ENCODE measurements at places on chromosomes 5 and 9. TPM values are rescaled to one million over a fixed set of nuclear protein-coding genes. Genes with fewer than 3 reads are reported as not detected.

DNA sequence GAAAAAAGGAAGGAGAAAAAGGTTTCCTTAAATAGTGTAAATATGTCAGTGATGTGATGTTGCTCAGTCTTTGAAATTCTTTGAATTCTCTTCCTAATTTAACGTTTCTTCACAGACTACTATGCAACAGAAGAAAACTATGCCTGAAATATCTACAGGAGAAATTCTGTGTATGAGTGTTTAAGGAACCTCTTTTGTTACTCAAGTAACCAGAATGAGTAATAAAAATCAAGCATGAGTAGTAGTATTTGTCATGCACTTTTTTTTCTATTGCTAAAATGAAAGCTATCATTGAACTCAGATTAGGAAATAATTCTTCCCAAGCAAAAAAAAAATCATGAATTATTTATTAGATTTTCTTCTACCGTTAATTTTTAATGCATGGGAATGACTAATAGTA is 20.3 kb upstream of the THG1L start:
- H3K27me3 ChIP-seq = no peaks in the 10 kb centered on the region
- H3K27ac ChIP-seq = no peak overlapping the region
- DNase-seq = no peak
- no peaks in the 10 kb centered on the region for H3K4me1 ChIP-seq
- H3K4me3 ChIP-seq = no peak overlapping the region

Gene GZMA
- total RNA-seq = 4.7 TPM

GRCh38 chr5:55363856-55364255 is 56.1 kb downstream of the MTREX start:
- DNase-seq = no peak
- H3K36me3 ChIP-seq = peaks cover 17% of the 10 kb centered on the region
- H3K27ac ChIP-seq = no peak overlapping the region
- H3K4me1 ChIP-seq = no peaks in the 10 kb centered on the region
- H3K27me3 ChIP-seq = no peaks in the 10 kb centered on the region

DNA sequence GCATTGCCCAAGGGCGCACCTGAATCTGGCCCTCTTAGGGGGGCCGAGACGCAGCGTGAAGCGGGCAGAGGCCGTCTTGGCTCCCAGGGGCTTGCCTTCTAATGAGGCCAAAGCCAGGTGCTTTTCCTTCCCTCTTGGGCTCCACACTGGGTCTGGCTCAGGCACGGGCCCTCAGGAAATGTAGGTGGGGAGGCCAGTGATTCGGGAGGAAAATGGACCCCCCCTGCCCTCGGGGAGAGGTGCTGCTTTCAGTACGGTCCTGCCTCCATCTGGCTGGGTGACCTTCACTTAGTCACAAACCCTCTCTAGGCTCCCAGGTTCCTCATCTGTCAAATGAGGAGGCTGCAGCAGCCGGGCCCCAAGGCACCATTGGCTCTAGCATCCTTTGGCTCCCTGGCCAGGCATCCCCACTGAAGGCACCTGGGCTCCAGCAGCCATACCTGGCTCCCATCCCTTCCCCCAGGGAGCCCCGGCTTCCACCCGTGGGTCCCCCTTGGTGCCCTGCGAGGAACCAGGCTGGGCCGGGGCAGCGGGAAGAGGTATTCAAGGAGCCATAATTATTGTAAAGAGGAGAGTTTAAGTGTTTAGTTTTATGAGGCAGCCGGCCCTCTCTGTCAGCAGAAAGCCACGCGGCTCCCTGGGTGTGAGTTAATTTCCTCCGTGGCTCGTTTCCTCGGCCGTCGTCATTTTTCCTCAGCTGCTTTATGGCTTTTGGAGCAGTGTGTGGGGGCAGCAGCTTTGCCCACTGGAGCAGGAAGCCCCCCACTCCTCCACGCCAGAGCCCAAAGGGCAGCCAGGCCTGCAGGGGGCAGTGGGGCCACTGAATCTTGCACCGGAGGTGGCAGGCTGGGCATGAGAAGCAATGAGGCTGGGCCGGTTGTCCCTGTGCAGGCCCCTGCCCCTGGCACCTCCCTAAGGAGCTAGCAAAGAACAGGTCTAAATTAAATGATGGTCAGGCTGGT is 24.9 kb upstream of the UNC5A start:
- peak; percentile 48 for DNase-seq
- H3K27me3 ChIP-seq = peaks cover 4% of the 10 kb centered on the region
- no peak overlapping the region for H3K4me3 ChIP-seq
- no peaks in the 10 kb centered on the region for H3K36me3 ChIP-seq

- no peak for DNase-seq
- no peaks in the 10 kb centered on the region for H3K4me1 ChIP-seq
Measured at GRCh38 chr5:120803282-120803681, 339.2 kb downstream of the PRR16 start.

Gene NSA2
- 74.9 TPM for total RNA-seq

GRCh38 chr5:90301248-90301647 is 108.3 kb downstream of the CETN3 start:
- no peak overlapping the region for H3K27ac ChIP-seq
- no peaks in the 10 kb centered on the region for H3K4me1 ChIP-seq
- no peaks in the 10 kb centered on the region for H3K36me3 ChIP-seq
- DNase-seq = no peak
- no peaks in the 10 kb centered on the region for H3K27me3 ChIP-seq

DNA sequence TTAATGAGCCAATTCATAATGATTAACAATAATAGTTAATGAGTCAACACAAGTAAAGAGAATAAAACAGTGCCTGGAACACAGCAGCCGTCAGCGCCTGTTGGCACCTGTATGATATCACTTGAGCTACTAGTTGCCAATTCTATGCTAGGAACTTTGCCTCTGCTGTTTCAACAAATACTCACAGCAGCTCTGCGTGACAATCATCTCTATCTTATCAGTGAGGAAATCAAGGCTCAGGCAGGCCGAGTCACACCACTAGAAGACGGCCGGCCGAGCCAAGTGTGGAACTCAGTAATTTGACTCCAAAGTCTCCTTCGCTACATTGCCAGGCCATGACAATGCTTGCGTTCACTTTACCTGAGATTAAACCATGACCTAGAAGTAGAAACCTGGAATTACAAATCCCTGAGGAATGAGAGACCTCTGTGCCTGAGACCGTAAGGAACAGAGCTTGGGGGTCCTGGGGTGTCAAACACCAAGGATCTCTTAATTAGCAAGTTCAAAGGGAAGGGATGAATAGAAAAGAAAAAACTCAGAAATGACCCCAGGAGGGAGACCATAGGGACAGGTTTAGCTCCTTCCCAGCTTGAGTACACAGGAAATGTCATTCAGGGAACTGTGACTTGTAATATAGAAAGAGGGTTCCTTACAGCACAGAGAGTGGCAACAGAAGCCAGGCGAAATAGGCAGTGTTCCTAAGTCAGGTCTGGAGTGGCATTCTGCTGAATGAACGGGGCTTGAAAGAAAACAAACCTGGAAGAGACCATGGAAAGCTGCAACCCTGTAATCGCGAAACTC is 109.1 kb downstream of the SUSD1 start:
- H3K27me3 ChIP-seq = no peaks in the 10 kb centered on the region
- peak overlapping the region; percentile 58 for H3K27ac ChIP-seq
- H3K4me3 ChIP-seq = no peak overlapping the region

DNA sequence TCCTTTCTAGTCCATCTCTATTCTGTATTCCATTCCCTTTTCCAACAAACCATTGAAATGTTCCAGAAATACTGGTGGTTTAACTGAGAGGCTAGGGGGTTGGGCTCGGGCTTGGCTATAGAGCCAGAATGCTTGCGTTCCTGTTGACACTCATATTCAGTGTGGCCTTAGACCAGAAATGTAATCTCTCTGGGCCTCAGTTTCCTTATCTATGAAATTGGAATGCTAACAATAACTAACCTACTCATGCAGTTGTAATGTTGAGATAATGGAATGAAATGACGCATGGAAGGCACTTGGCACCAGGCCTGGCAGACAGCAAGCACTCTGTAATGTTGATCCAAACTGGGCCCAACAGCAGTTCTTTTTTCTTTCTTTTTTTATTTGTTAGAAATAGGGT is 26.8 kb downstream of the JADE2 start:
- H3K27me3 ChIP-seq = no peaks in the 10 kb centered on the region
- no peak for DNase-seq
- H3K4me1 ChIP-seq = peaks cover 50% of the 10 kb centered on the region
- H3K4me3 ChIP-seq = no peak overlapping the region

- no peak overlapping the region for H3K4me3 ChIP-seq
- DNase-seq = no peak
- peaks cover 4% of the 10 kb centered on the region for H3K4me1 ChIP-seq
- H3K36me3 ChIP-seq = peaks cover 6% of the 10 kb centered on the region
- H3K27me3 ChIP-seq = no peaks in the 10 kb centered on the region
Measured at GRCh38 chr5:177531209-177531940, 14.6 kb upstream of the DDX41 start.

GRCh38 chr5:152514827-152515397 is 109.8 kb upstream of the NMUR2 start:
- no peaks in the 10 kb centered on the region for H3K27me3 ChIP-seq
- no peaks in the 10 kb centered on the region for H3K4me1 ChIP-seq
- no peak overlapping the region for H3K27ac ChIP-seq
- DNase-seq = no peak

- no peaks in the 10 kb centered on the region for H3K4me1 ChIP-seq
- H3K36me3 ChIP-seq = no peaks in the 10 kb centered on the region
- DNase-seq = no peak
Measured at GRCh38 chr9:18705796-18706392, 231.9 kb downstream of the ADAMTSL1 start.

- H3K27ac ChIP-seq = no peak overlapping the region
- no peaks in the 10 kb centered on the region for H3K27me3 ChIP-seq
- no peaks in the 10 kb centered on the region for H3K4me1 ChIP-seq
Measured at GRCh38 chr9:116387934-116388698, 234.5 kb downstream of the PAPPA start.

Gene COL23A1
- total RNA-seq = 1.7 TPM

Gene PCDHB13
- 1.2 TPM for total RNA-seq

DNA sequence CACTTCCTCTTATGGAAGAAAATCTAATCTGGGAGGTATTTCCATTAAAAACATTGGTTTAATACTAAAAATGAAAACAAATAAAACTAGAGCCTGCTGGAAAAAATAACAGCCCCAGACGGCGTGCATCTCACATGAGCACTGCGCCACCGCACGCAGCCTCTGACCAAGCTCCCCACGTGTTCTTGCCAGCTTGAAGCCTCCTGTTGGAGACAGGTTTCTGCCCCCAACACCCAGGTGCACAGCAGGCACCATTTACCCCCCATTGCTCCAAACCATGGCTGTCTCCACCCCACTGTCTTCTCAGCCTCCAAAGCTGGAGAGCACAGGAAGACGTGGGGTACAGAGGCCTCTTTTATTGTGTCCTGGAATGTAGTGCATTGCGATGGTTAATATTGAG is 10.7 kb upstream of the COL5A1 start:
- H3K4me1 ChIP-seq = no peaks in the 10 kb centered on the region
- H3K27ac ChIP-seq = no peak overlapping the region
- H3K36me3 ChIP-seq = no peaks in the 10 kb centered on the region
- no peak overlapping the region for H3K4me3 ChIP-seq

- H3K4me1 ChIP-seq = no peaks in the 10 kb centered on the region
- no peak for DNase-seq
- H3K27ac ChIP-seq = no peak overlapping the region
- H3K27me3 ChIP-seq = no peaks in the 10 kb centered on the region
- no peaks in the 10 kb centered on the region for H3K36me3 ChIP-seq
Measured at GRCh38 chr5:155759984-155760383, 567.0 kb upstream of the SGCD start.

GRCh38 chr9:94718936-94719335 is 7.6 kb upstream of the AOPEP start:
- H3K4me1 ChIP-seq = no peaks in the 10 kb centered on the region
- H3K4me3 ChIP-seq = no peak overlapping the region
- no peak overlapping the region for H3K27ac ChIP-seq
- H3K27me3 ChIP-seq = no peaks in the 10 kb centered on the region
- H3K36me3 ChIP-seq = no peaks in the 10 kb centered on the region

Gene PTCH1
- total RNA-seq = 7.4 TPM

- H3K36me3 ChIP-seq = no peaks in the 10 kb centered on the region
- peaks cover 22% of the 10 kb centered on the region for H3K27me3 ChIP-seq
- peak; percentile 86 for DNase-seq
- peak overlapping the region; percentile 15 for H3K4me3 ChIP-seq
- H3K27ac ChIP-seq = peak overlapping the region; percentile 97
Measured at GRCh38 chr5:43019614-43020398, 20.3 kb downstream of the ANXA2R start.

Gene CSF2
- total RNA-seq = not detected

GRCh38 chr9:15249042-15249818 is 57.8 kb downstream of the TTC39B start:
- H3K4me3 ChIP-seq = no peak overlapping the region
- H3K27ac ChIP-seq = no peak overlapping the region
- H3K36me3 ChIP-seq = no peaks in the 10 kb centered on the region
- peaks cover 4% of the 10 kb centered on the region for H3K4me1 ChIP-seq

DNA sequence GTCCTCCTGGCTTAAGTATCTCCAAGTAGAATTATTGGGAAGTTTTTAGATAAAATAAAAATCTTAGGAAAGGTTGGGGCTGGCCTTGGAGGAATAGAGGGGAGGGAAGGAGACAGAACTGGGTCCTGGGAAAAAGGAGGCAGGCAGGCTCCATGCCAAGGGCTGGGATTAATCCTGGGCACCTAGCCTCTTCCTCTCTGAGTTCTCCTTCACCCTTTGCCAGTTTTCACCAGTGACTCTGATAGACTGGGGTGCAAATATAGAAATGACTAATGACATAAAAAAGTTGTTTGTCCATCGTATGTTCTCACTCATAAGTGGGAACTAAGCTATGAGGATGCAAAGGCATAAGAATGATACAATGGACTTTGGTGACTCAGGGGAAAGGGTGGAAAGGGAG is 81.9 kb downstream of the RMI1 start:
- H3K4me3 ChIP-seq = no peak overlapping the region
- H3K27ac ChIP-seq = no peak overlapping the region
- no peaks in the 10 kb centered on the region for H3K36me3 ChIP-seq
- H3K27me3 ChIP-seq = no peaks in the 10 kb centered on the region
- no peaks in the 10 kb centered on the region for H3K4me1 ChIP-seq
- DNase-seq = no peak

Gene ARRDC1
- total RNA-seq = 202 TPM

- H3K36me3 ChIP-seq = peaks cover 37% of the 10 kb centered on the region
- no peaks in the 10 kb centered on the region for H3K27me3 ChIP-seq
- no peak overlapping the region for H3K27ac ChIP-seq
Measured at GRCh38 chr9:125359011-125359410, 97.4 kb downstream of the GAPVD1 start.

Gene OSMR
- 78.6 TPM for total RNA-seq

Gene OR1L6
- not detected for total RNA-seq

DNA sequence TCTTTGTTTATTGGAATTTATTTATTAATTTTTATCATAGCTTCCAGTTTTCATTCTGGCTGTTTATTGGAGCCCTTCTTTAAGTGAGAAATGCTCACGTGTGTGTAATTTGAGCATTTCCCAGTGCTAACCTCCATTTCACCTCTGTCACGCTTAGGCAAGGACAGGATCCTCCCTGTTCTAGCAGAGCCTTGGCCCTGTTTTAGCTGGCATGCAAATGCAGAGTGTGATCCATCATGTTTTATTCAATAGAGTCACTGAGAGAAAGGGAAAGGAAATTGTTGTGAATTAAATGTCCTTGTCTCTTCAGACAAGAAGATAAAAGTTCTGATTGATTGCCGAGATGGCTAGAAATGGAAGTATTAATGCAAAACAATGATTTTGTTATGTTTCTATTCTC is 137.3 kb upstream of the ACO1 start:
- no peak overlapping the region for H3K27ac ChIP-seq
- no peaks in the 10 kb centered on the region for H3K27me3 ChIP-seq
- H3K36me3 ChIP-seq = no peaks in the 10 kb centered on the region

Gene ACTBL2
- not detected for total RNA-seq

GRCh38 chr9:133784731-133785561 is 46.8 kb upstream of the SARDH start:
- H3K4me1 ChIP-seq = peaks cover 30% of the 10 kb centered on the region
- no peak overlapping the region for H3K27ac ChIP-seq
- DNase-seq = peak; percentile 69
- no peak overlapping the region for H3K4me3 ChIP-seq
